NCI-H2029 treated with DMSO at 0.1 percent for 48 hours (cell line): ENCODE measurements at places on chromosomes 7 and 10.

- DNase-seq = no peak
Measured at GRCh38 chr10:124722798-124723783, 21.1 kb downstream of the FAM53B start.

DNA sequence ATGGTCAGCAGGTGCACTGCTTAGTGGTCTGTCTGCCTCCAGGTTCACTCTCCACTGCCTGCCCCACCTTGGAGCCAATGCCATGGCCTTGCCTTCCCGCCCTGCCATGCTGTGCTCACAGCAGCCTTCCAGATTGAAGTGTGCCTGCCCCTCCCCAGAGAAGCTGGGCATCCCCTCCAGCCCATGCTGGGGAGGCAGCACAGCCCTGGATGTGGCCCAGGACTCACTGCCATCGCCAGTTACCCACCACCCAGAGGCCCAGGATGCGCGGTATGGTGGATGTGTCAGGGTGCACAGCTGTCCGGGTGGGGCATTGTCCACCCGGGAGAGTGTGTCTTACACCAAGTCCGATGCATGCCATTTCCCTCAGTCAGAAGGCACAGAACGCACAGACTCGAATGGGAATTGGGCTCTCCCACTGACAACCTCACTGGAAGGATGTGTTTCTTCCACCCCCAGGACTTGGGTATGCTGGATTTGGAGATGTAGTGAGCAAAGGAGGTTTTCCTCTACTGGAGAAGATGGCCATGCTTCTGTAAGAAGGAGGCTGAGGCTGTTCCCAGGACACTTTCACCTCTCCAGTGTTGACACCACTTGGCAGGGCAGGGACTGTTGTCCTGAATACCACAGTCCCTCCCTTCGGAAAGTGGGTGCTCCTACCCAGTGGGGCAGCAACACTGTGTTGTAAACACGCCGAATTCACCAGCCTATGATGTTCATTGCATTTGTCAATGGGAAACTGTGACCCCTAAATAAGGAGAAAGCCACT, 122.0 kb downstream of the ADARB2 start:
- DNase-seq = no peak

DNA sequence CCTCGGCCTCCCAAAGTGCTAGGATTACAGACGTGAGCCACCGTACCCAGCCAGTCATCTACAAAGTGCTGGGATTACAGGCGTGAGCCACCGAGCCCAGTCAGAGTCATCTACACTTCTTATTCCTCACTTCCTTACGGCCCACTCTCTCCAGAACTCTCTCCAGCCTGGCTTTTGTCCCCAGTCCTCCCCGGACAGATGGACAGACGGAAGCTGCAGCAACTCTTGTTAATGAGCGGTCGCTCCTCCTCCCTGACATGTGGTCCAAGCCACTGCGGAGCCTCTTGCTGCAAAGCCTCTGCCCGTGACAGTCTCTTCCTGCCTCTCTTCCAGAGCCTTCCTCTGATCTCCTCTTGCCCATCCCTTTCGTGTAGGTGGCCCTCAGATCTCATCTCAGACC, 45.9 kb downstream of the TMEM270 start:
- DNase-seq = no peak

DNA sequence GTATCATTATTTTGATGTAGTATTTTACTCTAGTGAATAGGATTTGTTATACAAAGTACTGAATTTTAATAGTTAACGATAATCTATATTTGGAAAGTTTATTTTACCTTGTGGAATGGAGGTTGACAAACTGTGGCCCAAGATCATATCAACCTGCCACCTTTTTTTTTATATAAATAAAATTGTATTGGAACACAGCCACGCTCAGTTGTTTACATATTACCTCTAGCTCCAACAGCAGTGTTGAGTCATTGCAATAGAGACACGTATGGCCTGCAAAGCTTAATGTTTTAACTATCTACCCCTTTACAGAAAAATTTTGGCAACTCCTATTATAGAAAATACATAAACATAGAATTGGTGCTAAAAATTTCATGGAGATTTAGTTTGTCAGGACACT, 239.3 kb downstream of the THSD7A start:
- no peak for DNase-seq

DNA sequence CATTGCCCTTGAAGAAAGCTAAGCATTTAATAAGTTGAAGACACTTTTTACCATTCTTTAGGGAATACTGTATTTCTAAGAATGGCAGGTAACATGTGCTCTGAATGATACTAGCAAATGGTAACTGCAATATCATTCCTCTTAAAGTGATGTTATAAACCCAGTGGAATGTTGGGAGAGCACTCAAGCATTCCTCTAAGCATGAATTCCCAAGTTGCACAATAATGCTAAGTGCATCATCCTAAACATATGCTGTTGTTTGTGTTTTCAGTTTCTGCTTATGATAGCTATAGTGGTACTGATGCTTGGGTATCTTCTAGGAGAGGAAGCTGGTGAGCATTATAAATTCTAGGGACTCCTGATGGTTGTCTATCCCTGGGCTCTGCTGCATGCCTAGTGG, 673.9 kb downstream of the PHTF2 start:
- DNase-seq = no peak

- no peak for DNase-seq
Measured at GRCh38 chr7:11935905-11936304, 103.9 kb upstream of the THSD7A start.

DNA sequence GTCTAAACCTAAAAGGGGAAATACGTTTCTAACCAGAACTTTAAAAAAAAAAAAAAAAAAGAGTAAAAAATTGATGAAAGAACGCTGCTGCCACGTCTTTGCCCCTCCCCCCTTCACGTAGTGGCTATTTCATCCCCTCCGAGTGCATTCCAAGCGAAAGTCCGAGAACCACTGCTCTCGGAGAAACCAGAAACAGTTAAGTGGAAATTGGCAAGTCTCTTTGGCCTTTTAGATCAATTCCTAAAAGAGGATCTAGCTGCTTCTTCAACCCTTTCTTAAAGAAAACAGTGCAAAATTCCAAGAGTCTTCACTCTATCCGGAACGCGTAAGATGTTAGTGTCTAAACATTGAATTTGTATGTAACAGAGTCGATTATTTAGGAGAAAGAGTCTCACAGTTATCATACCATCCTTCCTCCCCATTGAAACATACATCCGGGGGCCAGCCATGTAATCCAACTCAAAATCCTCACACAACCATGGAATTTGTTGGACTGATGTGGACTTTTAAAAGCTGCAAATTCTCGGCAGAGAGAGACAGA, 1.1 kb downstream of the P4HA1 start:
- no peak for DNase-seq

DNA sequence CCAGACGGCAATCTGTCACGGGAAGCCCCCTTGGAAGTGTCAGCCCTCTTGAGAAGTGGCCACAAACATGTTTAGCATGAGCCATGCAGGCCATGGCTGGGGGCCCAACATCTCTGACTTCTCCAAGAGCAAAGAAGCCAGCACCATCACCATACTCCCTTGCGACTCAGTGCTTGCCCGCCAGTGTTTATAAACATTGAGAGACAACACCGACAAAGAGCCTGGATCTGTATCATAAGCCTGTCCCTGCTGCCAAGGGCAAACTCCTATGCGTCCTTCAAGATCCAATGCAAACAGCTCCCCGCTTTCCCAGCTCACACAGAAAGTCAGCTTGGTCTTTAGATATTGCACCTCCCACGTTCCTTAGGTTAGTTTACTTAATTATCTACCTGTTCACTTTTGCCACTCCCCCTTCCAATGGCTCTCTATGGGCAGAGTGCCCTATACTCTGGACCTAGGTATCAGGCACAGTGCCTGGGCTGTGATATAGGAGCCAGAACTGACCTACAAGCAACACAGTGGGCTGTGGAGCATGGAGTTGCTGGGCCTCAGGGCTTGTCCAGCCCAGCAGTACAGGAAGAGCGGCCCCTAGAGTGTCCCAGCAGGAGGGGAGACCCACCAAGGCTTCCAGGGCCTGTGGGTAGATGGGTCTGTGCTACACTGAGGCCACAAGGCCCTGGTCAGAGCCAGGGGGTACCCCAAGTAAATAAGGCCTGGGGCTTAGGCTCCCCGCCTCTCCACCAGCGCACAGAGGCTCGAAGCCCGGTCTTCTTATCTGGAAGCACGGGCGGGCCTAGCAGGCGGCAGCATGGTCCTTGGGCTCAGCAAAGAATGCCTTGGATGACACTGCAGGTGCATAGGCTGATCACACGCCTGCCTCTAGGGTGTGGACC, 37.7 kb downstream of the CAMK2B start:
- no peak for DNase-seq

GRCh38 chr10:94546049-94546900, 687 bp downstream of the HELLS start:
- peak; percentile 6 for DNase-seq

DNA sequence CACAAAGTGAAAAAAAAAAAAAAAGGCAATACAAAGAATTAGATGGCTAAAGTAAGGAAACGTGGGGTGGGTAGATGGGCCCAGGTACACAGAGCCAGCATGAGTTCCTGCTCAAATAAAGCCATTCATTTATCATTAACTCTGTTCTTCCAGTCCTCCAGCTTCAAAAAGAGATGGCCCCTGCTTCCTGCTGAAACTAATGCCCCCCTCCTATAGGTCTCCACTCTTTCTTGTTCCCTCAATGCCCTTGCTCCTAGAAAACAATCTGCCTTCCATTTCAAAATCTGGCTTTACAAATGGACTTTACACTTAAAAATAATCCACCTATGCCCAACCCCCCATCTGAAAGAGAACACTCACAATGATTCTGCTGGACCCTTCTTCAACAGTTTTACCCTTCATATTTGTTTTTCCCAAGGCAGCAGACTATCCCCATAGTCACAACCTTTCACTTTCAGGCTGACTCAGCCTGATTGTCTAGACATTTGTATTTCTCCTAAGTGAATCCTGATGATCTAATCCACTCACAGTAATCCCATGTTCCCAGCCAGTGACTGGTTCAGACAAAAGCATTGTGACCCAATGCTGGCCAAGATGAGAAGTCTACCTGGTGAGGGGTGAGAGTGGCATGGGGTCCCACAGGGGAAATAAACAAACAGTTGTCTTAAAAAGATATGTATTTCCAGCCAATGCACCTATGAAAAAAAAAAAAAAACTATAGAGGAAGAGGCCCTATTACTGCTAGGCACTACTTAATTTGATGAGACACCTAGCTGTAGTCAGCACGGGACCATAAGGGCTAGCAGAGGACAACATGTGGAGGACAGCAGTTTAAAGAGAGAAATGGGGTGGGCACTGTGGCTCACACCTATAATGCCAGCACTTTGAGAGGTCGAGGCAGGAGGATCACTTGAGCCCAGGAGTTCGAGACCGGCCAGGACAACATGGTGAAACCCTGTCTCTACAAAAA, 74.6 kb upstream of the GRID1 start:
- no peak for DNase-seq

- peak; percentile 6 for DNase-seq
Measured at GRCh38 chr7:123367484-123368122, 166.8 kb downstream of the IQUB start.

DNA sequence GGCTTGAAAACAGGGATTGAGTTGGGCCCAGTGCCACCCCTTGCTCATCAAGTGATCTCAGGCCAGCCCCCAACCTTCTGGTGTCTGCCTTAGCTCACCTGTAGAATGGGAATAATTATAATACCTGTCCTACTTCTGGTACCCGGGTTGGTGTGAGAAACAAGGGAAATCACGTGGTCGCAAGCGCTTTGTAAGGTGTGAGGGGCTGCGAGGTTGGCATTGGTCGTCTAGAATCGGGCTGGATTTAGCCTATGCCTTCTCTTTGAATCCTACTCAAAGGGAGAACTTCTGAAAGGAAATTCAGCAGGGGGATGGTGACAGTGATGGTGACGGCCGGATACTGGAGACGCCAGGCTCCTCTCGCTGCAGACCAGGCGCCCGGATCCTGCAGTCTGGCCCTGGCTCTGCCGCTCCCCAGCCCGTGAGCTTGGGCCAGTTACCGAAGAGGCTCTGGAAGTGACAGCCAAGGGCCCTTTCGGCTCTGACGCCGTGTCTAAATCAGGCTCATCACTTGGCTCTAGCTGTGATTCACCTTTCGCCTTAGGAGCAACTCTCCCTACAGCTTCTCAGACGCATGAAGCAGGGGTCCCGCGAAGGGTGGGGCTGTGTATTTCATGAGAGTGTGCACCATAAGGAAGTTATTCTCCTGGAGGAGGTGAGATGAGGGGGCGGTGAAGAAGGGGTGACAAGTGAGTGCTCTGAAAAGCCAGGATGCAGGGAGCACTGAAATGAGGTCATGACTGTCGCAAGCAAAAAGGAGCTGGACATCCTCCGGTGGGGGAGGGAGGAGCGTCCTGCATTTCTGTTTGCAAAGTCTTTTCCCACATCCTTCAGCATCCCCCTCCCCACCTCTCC, 4.0 kb upstream of the CREB5 start:
- no peak for DNase-seq

GRCh38 chr7:45924283-45924682, 3.2 kb upstream of the IGFBP3 start:
- DNase-seq = no peak

GRCh38 chr7:47510192-47510591, 71.7 kb downstream of the TNS3 start:
- DNase-seq = no peak

DNA sequence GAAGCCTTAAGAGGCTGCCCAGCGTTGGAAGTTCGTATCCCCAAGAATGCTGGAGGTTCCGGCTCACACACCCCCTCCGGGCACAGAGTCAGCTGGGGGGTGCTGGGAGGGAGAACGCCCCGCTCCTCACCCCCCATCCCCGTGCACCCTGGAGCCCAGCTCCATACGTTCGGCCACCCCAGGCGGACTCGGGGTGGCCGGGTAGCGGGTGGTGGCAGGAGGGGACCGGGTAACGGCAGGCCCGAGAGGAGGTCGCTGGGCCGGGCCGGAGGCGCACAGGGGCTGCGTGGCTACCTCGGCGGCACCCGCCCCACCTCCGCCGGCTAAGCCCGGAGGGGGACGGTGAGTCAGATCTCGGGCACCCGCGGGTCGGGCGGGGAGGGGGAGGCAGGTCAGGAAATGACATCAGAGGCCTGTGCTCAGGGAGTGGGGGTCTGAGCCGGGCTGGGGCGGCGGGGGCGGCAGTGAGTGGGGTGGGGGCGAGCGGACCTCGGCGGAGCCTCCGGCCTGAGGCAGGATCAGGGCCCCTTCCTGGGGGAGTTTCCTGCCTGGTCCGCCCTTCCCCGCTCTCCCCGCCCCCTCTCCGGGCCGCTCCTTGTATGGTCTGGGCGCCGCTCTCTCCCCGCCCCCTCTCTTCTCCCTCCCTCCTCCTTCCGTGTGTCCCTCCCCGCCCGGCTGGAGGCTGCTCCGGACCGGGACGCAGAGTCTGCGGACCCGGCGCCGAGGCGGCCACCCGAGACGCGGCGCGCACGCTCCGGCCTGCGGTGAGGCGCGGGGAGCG, at the start of gene ZYX:
Gene ZYX (plus strand): TSS at position 700 of the 781 bp plus-strand sequence. CDS start 227 bp downstream, outside the sequence.
- DNase-seq = peak; percentile 39

- DNase-seq = no peak
Measured at GRCh38 chr7:98702021-98702420, 84.9 kb downstream of the NPTX2 start.
